GM12864 (cell line): ENCODE measurements at places on chromosomes 2 and 18.

GRCh38 chr2:16238001-16238761, 297.8 kb downstream of the MYCN start:
- DNase-seq: no peak

DNA sequence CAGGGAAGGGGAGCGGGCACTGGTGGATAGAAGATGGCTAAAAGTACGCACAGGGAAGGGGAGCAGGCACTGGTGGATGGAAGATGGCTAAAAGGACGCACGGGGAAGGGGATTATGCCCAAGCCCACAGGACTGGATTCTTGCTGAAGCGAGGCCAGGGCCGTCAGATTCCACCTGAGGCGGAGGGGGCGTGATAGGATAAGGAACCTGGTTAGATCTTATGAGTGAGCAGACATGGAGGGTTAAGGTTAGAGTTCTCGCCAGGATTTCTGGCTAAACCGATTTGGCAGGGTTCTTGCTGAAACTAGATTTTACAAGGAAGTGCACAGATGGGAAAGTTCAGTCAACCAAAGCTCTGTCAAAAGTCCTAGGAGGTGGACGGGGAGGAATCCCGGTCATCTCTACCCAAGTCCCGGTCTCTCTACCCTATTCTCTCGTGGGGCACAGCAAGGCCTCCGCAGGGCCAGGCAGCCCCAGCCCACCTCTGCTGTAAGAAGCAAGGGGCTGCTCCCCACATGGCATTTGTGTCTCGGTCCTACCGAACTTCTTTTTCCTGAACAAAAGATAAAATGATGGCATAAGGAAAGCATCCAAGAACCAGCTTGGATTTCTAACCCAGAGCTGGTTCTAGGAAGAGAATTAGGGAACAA, 140.8 kb downstream of the PTGR3 start:
- DNase-seq: no peak

GRCh38 chr18:44830581-44830980, 149.9 kb downstream of the SETBP1 start:
- DNase-seq: no peak

- no peak for DNase-seq
These were observed 18.5 kb upstream of the ZNF236 start for GRCh38 chr18:76803814-76804213.

DNA sequence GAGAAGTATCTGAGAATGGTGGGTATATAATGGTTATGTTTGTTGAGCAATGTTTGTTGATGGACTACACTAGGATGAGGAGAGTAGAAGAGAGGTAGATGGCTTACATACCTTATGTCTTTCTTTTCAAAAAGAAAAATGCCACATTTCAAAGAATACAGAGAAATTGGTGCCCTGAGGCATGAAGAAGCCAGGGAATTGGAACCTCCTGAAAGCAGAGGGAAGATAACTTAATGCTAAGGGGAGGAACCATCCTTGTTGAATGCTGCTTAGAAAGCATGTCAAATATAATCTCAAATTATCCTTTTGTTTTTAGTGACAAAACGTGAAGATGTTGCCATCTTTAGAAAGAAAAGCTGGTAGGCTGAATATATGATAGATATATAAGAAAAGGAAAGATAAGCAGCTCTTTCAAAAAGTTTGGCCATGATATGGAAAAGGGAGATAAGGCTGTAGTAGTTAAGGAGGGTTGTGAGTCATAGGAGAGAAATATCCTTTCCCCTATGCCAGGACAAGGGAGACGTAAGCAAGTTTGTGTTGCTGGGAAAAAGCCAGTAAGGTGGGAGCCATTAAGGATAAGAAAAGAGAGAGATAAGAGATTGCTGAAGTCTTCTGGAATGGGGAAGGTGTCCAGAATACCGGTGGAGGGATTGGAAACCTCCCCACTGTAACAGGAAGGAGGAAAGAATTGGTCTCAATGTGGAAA, 66.3 kb downstream of the SCN2A start:
- no peak for DNase-seq

DNA sequence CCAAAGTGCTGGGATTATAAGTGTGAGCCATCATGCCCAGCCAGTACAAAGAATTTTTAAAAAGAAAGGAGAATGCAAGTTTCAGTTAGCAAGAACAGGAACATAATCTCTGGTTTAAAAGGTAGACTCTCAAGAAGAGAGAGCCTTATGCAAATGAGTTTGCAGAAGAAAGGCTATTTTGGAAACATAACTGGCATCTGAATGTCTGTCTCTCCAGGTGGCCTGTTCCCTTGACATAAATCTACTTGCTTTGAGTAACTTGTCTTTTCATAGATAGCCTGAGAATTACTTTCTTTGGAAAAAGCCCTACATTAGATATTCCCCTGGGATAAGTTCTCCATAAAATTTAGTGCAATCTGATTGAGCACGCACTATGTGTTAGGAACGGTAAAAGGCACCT, 109.6 kb downstream of the ICOS start:
- no peak for DNase-seq

DNA sequence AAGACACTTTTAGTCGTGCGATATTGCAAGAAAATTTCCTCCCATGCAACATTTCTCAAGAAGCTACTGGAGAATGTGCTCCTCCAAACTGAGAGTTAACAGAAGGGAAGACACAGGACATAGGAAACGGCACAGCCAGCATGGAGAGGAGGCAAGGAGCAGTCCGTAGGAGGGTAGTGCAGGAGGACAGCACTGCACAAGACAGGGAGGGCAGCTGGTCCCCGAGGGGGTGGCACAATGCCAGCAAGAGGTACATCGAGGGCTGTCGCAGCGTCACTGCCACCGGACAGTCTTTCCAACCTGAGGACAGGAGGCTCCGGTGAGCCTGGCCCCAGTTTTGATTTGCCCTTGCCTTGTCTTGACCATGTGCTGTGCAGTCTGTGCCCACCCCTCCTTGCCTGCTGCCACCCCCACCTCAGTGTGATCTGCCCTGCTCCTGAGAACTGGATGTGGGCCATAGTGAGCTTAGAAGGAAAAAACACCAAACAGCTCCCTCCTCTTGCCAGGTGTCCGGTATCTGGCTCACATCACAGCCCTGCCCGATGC, 81.6 kb upstream of the LAPTM4A start:
- DNase-seq: no peak

DNA sequence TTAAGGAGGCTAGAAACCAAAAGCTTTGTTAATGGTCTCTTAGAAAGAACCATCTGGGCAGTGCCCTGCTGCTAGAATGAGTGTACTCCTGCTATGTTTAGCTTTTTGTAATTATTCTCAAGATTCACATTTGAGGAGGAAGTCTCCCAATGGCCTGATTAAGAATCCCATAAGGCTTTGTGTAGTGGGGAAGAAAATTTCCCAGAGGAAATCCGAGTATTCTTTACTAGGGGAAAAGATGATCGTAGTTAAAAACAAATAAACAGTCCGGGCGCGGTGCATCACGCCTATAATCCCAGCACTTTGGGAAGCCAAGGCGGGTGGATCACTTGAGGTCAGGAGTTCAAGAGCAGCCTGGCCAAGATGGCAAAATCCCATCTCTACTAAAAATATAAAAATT, 117.9 kb downstream of the PTRHD1 start:
- DNase-seq: no peak

DNA sequence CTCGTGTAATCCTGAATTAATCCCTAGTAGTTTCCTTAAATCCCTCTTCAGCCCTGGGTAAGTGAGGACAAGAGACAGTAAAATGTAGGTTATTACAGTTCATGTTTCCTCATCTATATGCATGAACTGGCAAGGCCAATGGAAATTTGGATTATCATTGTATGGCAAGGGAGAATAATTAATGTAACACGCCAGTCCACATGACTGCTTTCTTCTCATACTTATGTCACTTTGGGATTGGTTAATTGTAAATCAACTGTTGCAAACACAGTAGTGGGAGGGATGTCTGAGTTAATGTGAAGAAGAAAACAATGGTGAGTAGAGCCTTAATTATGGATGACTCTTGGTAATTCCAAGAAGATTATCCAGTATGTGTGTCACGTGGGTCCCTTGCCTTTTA, 1.7 kb upstream of the SERPINB7 start:
- no peak for DNase-seq

DNA sequence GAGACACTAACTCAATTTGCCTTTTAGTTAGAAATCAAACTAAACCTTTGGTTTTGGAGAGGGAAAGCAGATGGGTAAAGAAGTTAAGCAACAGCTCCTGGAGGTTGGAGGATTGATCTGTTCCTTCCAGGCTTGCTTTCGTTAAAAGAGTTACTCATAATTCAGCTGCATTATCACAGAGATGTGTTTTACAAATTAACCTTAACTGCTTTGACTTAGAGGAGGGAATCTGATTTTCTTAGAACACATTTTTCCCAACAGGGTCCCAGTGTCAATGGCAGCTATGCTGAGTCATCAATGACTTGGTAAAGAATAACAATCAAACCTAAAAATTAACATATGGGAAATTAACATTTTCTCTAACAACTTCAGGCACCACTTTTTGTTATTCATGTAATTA, 113.4 kb downstream of the COPS8 start:
- no peak for DNase-seq

GRCh38 chr18:70321616-70322015, 32.8 kb downstream of the SOCS6 start:
- no peak for DNase-seq

- no peak for DNase-seq
These were observed 50.4 kb downstream of the CYP26B1 start for GRCh38 chr2:72097276-72097675.

- no peak for DNase-seq
These were observed 676.1 kb downstream of the RNF144A start for GRCh38 chr2:7593360-7593759.

DNA sequence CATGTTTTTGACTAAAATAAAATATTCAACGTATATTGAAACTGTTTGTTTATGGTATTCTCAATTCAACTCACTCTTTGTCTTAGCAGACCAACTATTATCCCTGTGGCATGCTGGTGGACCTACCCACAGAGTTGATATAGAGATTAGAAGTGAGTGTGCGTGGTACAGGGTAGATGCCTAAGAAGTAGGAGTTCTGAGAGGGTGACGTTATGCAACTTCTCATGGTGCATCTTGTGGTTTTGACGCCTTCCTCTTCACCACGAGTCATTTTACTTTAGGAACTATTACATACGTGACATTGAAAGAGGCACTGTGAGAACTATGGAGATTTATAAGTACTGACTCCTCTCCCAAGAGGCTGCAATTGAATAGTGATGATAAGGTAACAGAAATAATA, 26.6 kb upstream of the NAPG start:
- DNase-seq: no peak

- DNase-seq: no peak
These were observed 245.2 kb upstream of the GULP1 start for GRCh38 chr2:188046437-188046836.

GRCh38 chr18:35000457-35000856, 40.8 kb upstream of the MAPRE2 start:
- no peak for DNase-seq

- DNase-seq: no peak
These were observed 131.5 kb downstream of the RGPD3 start for GRCh38 chr2:106336737-106337136.

DNA sequence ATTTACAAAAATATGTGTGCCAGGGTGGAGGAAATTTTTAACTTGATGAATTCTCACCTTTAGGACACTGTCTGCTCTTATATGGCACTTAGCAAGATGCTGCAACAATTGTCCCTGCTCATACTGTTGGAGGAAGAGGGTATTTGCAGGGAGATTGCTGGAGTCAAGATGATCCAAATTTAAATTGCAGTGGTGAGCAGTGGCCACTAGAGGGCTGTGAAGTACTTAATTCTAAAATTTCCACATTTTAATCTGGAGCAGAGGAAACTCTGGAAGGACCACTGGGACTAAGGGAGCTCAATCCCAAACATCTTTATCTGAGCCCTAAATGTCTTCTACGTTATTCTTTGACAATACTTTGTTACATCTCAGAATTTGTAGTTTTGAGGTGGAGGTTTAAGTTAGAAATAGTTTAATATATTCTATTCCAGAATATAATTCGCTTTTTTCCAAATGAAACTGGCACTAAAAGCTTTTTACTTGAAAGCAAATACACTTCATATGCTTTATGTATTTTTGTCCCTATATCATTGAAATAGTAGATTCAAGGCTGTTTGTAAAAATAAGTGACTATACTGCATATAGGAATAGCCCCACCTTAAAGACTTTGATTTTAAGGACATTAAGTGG, 33.0 kb upstream of the PTH2R start:
- no peak for DNase-seq

DNA sequence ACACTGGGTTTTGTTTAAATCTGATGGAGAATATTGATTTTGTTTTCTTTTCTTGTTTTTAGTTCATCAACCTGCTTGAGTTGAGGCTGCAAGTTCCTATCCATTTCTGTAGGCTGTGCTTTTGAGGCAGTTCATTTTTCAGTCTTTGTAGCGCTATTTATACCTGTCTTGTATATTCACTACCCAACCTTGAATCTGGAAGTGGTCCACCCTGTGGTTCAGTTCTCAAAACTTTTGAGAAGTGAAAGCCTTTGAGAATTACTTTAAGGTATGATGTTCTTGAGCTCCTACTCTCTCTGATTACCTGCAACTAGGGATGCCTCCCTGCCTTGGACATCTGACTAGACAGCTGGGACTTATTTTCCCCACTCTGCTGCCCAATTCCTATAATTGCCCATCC, 53.5 kb upstream of the KCNE4 start:
- DNase-seq: peak; percentile 29
